M059J (cell line): ENCODE measurements at places on chromosomes 4 and X.

GRCh38 chr4:183831026-183831446 lies 74.1 kb upstream of the STOX2 start:
- DNase-seq: no peak

- no peak for DNase-seq
These were observed 53.1 kb downstream of the CHRNA9 start for GRCh38 chr4:40388239-40388638.

GRCh38 chr4:135354876-135355275 lies 1153.3 kb upstream of the PABPC4L start:
- no peak for DNase-seq

DNA sequence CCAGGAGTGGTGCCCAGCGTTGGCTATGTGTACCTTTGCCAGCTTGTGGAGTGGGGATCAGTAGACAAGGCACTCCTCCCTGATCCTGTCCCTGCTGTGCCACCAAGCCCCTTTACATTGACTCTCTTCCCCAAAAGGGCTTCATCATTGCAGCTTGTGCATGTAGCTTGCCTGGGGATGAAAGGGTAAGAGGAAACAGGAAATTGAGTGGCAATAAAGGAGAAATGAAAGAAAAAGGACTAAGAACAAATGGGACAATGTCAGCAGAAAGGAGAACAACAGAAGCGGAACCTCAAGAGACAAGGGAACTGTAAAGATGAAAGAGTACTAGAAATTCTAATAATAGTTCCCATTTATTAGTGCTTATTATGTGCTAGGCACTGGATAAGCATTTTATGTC lies 8.7 kb upstream of the IL13RA1 start:
- DNase-seq: no peak

DNA sequence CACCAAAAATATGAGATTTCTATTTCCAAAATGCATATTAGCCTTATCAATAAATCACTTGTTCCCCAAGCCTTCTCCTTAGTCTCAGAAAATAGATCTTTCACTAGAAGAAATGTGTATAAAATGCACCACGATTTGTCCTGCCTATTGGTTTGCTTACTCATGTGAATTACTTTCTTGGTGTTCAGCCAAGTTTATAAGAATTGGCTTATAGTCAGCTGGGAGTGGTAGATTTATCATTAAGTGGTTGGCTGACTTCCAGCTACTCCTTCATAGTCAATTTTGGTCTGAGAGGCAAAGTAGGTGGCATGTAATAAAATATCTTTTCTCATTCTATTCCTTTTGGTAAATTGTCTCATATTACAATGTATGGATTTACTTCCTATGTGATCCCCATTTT lies 1.3 kb downstream of the SULT1E1 start:
- no peak for DNase-seq

GRCh38 chr4:38166082-38166481 lies 205.9 kb downstream of the PTTG2 start:
- no peak for DNase-seq

- no peak for DNase-seq
These were observed 272.1 kb downstream of the RPA4 start for GRCh38 chrX:97155816-97156215.

DNA sequence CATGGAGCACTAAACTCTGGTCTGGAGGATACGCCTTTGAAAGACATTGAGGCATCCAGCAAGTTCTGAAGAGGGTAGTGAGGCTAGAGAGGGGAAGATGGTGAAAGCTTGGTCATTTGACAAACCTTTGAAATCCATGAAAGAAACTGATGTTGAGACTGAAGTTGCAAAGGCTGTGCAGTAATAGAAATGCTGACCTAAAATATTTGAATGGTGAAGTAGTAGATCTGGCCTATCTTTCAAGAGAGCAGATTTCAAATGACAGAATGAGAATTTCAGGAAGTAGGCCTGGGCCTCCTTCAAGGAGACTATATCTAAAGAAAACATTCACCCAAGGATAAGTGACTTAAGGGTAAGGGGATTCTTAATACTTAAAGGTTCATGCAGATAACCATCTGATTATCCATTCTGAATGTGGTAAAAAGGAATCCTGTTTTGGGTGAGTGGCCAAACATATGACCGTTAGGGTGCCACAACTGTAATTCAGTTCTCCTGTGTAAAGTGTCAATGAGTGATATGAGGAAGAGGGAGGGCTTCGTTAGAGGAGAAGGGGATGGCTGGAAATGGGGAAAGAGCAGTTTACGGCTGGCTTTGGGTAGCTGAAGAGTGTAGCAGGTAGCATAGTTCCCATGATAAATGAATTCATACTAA lies 62.2 kb downstream of the AMELX start:
- DNase-seq: no peak

DNA sequence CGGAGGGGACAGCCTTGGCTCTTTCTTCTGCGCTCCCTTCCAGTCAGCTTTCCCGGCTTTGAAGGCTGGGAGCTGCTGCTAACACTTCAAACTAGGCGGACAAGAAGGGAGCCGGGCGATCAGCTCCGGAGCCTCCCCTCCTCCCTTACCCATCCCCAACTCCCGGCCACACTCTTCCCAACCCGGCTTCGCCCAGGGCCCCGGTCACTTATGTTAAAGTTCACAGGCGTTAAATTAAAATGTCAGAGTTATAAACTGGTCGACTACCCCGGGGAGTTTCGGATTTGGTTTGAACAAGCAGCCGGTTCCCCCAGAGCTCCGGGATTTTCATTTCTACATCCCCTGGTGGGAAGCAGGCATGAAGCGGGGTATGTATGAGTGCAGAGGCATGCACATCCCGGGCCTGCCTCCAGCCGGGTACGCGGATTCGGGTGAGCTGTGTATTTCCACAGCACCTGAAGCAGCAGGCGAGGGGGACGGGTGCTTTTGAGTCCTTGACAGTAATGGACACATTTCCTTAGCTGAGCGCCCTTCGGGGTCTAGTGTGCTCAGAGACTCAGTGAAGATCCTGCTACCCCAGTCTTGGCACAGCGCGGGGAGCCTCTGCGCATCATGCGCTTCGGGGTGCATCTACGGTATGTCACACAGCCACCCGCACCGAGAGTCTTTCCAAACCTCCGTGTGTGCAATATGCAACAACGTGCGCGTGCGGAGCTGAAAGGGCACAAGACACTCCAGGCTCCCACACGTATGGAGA lies 880 bp downstream of the UNC5C start:
- peak; percentile 30 for DNase-seq

DNA sequence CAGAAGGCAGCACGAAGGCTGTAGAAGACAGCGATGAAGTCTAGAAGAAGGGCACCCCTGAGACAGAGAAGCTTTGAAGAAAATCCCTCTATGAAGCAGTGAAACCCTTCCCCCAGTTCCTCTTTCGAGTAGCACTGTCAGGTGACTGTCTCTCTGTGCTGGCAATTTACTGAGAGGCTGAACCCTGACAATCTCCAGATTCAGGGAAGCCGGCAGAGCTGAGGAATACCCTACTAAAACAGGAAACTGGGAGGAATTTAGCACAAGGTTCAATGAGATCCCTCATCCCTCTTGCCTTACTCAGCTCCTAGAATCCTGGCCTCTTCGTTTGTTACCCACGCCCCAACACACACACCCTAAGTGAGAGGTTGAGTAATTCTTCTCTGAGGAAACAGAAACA lies 239.7 kb upstream of the NOCT start:
- no peak for DNase-seq

- peak; percentile 78 for DNase-seq
These were observed 2.2 kb downstream of the NHS start for GRCh38 chrX:17377091-17377717.

DNA sequence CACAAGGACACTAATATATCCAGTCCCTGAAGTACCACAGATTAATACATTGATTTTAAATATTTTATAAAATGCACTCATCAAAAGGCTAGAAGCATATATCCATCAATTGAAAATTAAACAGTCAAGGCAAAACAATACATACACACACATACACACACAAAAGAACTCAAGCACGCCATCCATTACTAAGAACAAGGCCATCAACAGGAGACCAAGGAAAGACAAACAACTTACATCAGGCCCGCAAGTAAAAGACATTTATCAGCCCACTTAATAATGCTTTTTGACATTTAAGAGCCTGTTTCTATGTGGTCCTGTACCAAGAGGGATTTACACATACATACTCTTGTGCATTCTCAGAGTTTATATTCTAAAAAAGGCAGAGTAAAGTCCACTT lies 50.0 kb upstream of the ZNF827 start:
- no peak for DNase-seq

DNA sequence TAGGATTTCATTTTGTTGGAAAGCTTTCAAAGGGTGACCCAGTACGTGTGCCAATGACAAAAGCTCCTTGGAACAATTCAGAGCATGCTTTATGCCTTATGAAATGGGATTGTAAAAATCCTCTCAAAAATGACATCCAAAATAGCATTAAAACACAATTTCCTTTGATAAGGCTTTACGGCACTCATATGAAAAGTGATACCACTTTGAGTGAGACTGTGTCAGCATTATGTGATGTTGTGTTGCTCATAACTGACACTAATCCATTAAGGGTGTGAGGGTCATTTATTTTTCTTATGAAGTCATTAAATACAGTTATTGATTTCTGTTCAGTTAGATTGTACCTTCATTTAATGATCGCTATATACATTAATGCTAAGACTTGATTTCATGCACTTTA lies 250.2 kb downstream of the TENM3 start:
- DNase-seq: no peak

- DNase-seq: no peak
These were observed 625.4 kb upstream of the GALNT7 start for GRCh38 chr4:172543249-172543648.

- no peak for DNase-seq
These were observed 444 bp downstream of the FREM3 start for GRCh38 chr4:143700046-143700415.

- DNase-seq: peak; percentile 96
These were observed 70.5 kb downstream of the SEC24D start for GRCh38 chr4:118765399-118765798.

GRCh38 chr4:23707652-23708026 lies 182.2 kb downstream of the PPARGC1A start:
- DNase-seq: no peak

DNA sequence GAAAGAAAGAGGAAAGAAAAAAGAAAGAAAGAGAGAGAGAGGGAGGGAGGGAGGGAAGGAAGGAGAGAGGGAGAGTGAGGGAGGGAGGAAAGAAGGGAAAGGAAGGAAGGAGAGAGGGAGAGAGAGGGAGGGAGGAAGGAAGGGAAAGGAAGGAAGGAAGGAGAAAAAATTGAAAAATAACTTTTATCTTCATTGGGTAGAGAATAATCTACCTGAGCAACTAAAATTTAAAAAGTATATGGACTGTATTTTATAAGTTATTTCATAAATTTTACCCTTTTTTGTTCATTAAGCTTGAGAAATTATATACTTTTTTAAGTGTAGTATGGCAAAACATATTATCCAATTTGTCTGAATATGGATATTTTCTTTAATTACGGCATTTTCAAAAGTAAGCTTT lies 32.0 kb downstream of the ARSJ start:
- DNase-seq: no peak

DNA sequence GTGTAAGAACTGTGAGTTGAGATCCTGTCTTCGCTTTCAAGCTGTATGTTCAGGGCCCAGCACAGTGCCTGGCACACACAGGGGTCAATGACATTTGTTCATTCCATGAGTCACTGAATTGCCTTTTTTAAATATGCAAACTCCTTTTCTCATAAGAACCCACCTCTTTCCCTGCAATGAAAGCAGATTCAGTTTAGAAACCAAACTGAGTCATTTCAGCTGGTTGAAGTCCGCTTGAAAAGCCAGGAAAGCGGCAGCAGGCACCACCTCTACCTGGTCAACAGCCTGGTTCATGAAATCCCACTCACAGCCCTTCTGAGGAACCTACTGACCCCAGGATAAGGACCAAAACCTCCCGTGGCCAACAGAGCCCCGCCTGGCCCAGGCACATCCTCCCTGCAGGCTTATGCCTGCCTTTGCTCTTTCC lies 4.5 kb upstream of the C1QTNF7 start:
- no peak for DNase-seq

DNA sequence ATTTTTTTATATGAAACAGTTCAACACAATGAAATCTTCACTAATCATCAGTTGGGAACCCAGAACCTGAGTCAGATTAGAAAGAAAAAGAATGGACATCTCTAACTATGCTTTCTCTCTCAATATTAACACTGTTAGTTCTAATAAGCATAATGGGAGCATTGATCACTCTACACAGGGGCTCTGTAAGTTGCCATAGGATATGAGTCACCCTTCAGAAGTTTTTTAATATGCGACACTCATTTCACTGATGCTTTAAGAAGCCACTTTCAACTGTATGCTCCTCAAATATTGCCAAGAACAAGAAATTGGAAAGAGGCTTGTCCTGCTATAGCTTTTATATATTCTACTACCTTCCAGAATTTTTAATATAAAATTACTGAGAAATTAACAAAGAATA lies 187.0 kb downstream of the AASDH start:
- DNase-seq: no peak

DNA sequence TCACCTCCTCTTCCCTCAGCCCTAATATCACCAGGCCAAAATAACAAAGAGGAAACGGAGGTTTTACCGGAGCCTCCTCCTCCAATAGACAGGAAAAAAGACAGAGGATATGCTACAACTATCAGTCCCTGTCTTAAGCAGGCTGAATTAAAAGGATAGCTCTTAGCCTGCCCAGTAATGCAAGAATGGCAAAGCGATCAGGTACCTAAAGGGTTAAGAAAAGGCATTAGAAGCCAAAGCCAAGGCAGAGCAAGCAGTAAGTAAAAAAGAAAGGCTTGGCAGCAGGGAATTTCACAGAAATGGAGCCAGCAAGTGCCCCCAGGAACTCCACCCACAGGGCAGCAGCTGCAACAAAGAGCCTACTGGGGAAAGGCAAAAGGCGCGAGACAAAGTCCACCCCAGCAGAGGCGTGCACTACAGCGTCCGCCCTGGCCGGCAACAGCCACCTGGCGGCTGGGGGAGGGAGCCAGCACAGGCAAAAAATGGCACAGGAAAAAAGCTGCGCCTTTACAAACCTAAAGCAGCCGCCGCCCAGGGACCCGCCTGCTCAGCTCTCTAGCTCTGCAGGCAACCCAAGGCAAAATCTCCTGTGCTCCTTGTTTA lies 220.6 kb upstream of the ZC4H2 start:
- DNase-seq: no peak

DNA sequence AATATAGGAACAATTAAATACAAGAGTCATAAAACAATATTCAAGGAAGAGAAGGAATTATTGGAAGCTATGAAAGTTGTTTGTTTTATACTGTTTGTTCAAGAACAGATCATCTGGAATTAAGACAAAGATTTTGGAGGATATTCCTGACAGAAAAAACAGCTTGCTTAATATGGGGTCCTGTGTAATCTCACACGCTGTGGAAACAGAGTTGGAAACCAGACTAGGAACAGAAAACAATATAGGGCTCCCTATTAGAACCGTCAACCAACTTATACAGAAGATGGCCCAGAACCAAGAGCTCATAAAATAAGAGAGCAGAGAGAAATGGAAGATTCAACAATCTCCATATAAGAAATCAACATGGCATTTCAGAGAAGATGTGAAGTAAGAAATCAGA lies 156.0 kb downstream of the PCDH18 start:
- no peak for DNase-seq

DNA sequence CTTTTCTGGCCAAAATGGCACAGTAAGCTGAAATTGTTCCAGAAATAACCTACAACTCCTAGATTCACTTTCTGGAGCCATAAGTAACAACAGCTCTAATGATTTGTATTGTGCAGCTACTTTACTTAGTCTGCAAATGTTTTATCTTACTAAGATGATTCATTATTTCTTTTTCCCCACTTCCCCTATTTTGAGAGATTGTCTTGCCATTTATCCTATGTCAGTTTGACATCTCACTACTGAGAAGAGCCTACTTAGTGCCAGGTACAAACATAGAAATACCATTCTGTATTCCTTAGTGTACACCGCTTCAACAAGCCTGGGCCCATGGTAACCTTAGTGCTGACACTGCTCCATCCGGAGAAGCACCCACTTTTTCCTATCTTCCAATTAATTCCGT lies 13.8 kb upstream of the STK26 start:
- DNase-seq: no peak

- no peak for DNase-seq
These were observed 1116.0 kb upstream of the TENM3 start for GRCh38 chr4:181127171-181127570.
